Breast epithelium (tissue), 4 donors: ENCODE measurements at places on chromosomes 12 and 14. TPM values are rescaled to one million over a fixed set of nuclear protein-coding genes. Genes with fewer than 3 reads are reported as not detected.

TC2N gene
- total RNA-seq, result 169 TPM

THTPA gene
- total RNA-seq, result 21.0 TPM

GRCh38 chr14:33996462-33996861 is 45.6 kb upstream of the EGLN3 start:
- DNase-seq, result no peak

DNA sequence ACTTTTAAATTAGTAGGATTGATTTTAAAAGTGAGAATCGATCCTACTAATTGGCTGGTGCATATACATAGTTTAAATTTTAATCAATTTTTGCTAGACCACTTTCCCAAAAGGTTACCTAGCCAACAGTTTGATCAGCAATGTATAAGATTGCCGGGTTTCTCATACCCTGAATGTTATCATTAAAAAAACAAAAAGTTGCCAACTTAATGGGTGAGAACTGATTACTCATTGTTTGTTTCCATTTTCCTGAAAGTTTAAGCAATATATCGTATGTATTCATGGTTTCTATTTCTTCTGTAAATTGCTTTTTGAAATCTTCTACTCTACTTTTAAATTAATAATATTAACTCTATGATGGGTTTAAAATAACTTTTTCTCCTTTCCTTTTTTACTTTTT is 4.4 kb upstream of the MYBPC1 start:
- no peak for DNase-seq

NFATC4 gene
- 32.8 TPM for total RNA-seq

MYO1H gene
- total RNA-seq, result under 0.01 TPM

STXBP6 gene
- total RNA-seq, result 8.3 TPM

KRT4 gene
- not detected for total RNA-seq

GRCh38 chr14:33432407-33433023 is 493.8 kb downstream of the NPAS3 start:
- DNase-seq, result no peak

TMTC1 gene
- total RNA-seq, result 71.8 TPM

GRCh38 chr12:25051171-25051570 is 102.3 kb upstream of the BCAT1 start:
- no peak for DNase-seq

GRCh38 chr12:52364901-52365489 is 2.3 kb downstream of the KRT85 start:
- no peak for DNase-seq

FAM186B gene
- 0.59 TPM for total RNA-seq
